Right lobe of liver (tissue), 6 donors: ENCODE measurements at places on chromosomes 4 and X.

- H3K27ac ChIP-seq = no peak overlapping the region
- peaks cover 3% of the 10 kb centered on the region for H3K27me3 ChIP-seq
- no peak overlapping the region for H3K4me3 ChIP-seq
- H3K36me3 ChIP-seq = no peaks in the 10 kb centered on the region
- no peak for DNase-seq
Measured at GRCh38 chrX:113892891-113893290, 691.0 kb upstream of the HTR2C start.

DNA sequence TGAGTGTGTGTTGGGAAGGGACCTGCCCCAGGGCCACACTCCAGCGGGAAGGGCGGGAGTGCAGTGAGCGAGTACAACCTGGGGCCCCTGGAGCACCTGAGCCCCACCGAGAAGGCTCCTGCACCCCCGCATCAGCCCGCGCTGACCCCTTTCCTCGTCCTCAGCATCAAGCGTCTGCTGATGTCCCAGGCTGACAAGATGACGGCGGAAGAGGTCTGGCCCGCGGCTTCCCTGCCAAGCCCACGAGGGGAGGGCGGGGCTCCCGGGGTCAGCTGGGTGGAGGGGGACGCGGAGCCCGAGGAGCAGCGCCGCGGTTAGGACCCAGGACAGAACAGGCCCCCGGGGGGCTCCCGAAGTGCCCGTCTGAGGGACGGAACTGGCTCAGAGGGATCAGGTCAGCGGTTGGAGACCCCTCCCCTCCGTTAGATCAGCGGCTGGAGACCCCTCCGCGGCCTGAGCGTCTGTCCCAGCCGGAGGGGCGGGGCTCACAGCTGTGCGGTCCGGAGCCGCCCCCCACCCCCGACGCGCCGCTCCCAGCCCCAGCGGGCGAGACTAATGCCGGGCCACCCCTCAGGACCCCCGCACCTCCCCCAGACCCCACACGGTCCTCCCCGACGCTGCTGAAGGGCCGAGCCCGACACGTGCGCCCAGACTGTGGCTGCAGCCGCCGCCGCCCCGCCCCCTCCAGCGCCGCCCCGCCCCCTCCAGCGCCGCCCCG is 6.7 kb downstream of the MYL5 start:
- H3K27ac ChIP-seq = no peak overlapping the region
- H3K4me3 ChIP-seq = peak overlapping the region; percentile 35

GRCh38 chr4:6956434-6957147 is 47.0 kb downstream of the TBC1D14 start:
- no peaks in the 10 kb centered on the region for H3K36me3 ChIP-seq
- DNase-seq = no peak
- H3K27ac ChIP-seq = no peak overlapping the region
- peaks cover 4% of the 10 kb centered on the region for H3K4me1 ChIP-seq
- no peak overlapping the region for H3K4me3 ChIP-seq

- no peak for DNase-seq
- no peak overlapping the region for H3K4me3 ChIP-seq
- H3K36me3 ChIP-seq = no peaks in the 10 kb centered on the region
- no peak overlapping the region for H3K27ac ChIP-seq
- no peaks in the 10 kb centered on the region for H3K4me1 ChIP-seq
Measured at GRCh38 chr4:124491361-124492145, 221.0 kb downstream of the ANKRD50 start.

GRCh38 chr4:113899271-113900070 is 80.0 kb downstream of the ARSJ start:
- H3K4me1 ChIP-seq = peaks cover 4% of the 10 kb centered on the region
- no peaks in the 10 kb centered on the region for H3K27me3 ChIP-seq
- no peak overlapping the region for H3K4me3 ChIP-seq
- H3K36me3 ChIP-seq = no peaks in the 10 kb centered on the region
- H3K27ac ChIP-seq = no peak overlapping the region
- no peak for DNase-seq

- no peaks in the 10 kb centered on the region for H3K36me3 ChIP-seq
- H3K4me3 ChIP-seq = no peak overlapping the region
- H3K27me3 ChIP-seq = no peaks in the 10 kb centered on the region
- DNase-seq = no peak
Measured at GRCh38 chrX:6777238-6778002, 242.5 kb upstream of the VCX3A start.

- H3K4me3 ChIP-seq = no peak overlapping the region
- H3K4me1 ChIP-seq = no peaks in the 10 kb centered on the region
- H3K36me3 ChIP-seq = peaks cover 39% of the 10 kb centered on the region
- no peak overlapping the region for H3K27ac ChIP-seq
Measured at GRCh38 chr4:102593147-102593546, 92.0 kb downstream of the NFKB1 start.

- H3K27ac ChIP-seq = no peak overlapping the region
- peak; percentile 33 for DNase-seq
- H3K27me3 ChIP-seq = peaks cover 6% of the 10 kb centered on the region
- H3K4me3 ChIP-seq = no peak overlapping the region
Measured at GRCh38 chrX:79721234-79721633, 293.3 kb upstream of the TBX22 start.

- H3K27me3 ChIP-seq = no peaks in the 10 kb centered on the region
- H3K4me3 ChIP-seq = no peak overlapping the region
- H3K36me3 ChIP-seq = no peaks in the 10 kb centered on the region
- no peaks in the 10 kb centered on the region for H3K4me1 ChIP-seq
- no peak for DNase-seq
Measured at GRCh38 chr4:186826846-186827533, 103.3 kb upstream of the FAT1 start.

DNA sequence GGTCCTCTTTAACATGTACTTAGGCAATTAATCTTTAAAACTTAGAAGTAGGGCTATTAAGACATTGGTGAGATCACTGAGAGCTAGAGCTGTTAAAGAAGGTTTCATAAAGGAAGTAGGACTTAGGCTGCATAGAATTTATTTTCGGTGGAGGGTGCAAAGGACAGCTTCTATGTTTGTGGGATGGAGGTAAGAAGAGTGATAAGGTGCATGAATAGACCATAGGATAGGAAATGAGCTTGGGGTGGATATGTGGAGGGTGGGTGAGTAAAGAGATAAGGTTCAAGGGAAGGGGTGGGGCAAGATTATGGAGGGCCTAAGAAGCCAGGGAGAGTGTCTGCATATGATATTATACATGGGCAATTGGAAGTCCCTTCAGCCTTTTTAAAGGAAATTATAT is 15.9 kb downstream of the RTL9 start:
- no peak overlapping the region for H3K27ac ChIP-seq
- H3K4me1 ChIP-seq = no peaks in the 10 kb centered on the region
- H3K4me3 ChIP-seq = no peak overlapping the region
- no peaks in the 10 kb centered on the region for H3K36me3 ChIP-seq

GRCh38 chr4:153570228-153570973 is 104.2 kb downstream of the TMEM131L start:
- DNase-seq = no peak
- no peak overlapping the region for H3K4me3 ChIP-seq
- H3K36me3 ChIP-seq = no peaks in the 10 kb centered on the region

- H3K27ac ChIP-seq = no peak overlapping the region
- no peaks in the 10 kb centered on the region for H3K4me1 ChIP-seq
- H3K36me3 ChIP-seq = no peaks in the 10 kb centered on the region
- DNase-seq = no peak
Measured at GRCh38 chr4:122960611-122961000, 38.2 kb upstream of the NUDT6 start.

DNA sequence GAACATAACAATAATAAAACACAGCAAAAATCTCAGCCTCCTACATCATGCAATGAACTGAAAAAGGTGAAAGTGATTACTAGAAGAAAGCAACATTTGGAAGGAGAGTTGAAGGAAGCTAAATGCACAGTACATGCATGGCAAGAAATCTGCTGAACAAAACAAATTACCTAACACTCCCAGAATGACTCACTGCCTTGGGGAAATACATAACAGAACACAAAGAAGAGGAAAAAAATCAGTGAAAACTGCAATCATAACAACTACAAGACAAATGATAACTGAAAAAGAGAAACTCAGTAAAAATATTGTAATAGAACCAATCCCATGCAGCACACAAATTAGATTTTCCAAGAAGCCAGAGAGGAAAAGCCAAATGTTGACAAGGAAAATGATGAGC is 1513.2 kb downstream of the ARAP2 start:
- H3K27ac ChIP-seq = no peak overlapping the region
- DNase-seq = no peak
- no peaks in the 10 kb centered on the region for H3K36me3 ChIP-seq

GRCh38 chrX:69222103-69223090 is 57.1 kb upstream of the PJA1 start:
- peak; percentile 63 for DNase-seq
- H3K27me3 ChIP-seq = no peaks in the 10 kb centered on the region
- H3K4me1 ChIP-seq = no peaks in the 10 kb centered on the region
- no peak overlapping the region for H3K27ac ChIP-seq

DNA sequence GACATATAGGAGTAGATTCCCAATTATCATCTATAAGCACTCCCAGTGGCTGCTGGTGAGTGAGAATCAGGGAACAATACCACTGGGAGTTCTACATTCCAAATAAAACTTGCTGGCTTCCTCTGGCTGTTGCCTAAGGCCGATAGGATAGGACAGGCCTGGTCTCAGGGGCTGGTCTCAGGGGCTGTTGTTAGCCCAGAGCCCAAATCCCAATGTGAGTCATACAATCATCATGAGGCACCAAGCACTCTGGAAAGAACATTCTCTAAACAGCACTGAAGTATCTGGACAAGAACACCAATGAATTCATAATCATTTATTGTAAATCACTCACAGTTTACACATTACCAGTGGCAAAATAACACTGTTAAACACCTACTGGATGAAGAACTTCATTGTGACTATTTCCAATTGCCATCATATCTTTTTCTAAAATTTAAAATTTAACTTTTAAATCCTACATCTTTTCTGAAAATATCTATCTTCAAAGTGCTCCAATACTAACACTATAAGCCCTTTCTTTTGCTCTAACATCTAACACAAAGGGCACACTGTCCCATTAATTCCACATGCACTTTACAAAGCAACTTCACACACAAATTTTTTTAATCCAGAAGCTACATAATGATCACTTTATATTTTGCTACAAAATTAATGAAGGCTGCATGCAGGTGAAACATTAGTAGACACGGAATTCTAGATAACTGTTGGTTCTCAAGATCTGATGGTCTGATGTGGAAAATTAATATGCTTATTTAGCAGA is 67.6 kb upstream of the TMEM150C start:
- H3K4me1 ChIP-seq = no peaks in the 10 kb centered on the region
- no peak overlapping the region for H3K27ac ChIP-seq
- DNase-seq = no peak
- H3K27me3 ChIP-seq = no peaks in the 10 kb centered on the region
- no peak overlapping the region for H3K4me3 ChIP-seq

DNA sequence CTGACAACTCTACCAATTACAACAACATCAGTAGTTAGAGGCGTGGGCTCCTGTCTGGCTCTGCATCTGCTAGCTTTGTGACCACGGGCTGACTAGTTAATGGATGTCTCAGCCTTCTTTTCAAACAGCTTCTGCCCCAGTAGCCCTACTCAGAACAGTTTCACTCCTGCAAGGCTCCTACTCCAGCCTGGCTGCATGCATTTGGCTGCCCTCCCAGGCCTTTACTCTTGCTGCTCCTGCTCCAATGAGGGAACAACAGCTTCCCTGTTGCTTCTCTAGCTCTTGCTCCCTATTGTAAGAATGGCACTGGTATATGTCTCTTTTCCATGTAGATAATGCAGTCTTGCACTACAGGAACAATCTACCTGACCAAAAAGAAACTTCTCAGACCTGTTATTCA is 93.3 kb downstream of the TTC29 start:
- no peak overlapping the region for H3K4me3 ChIP-seq
- H3K36me3 ChIP-seq = no peaks in the 10 kb centered on the region
- no peaks in the 10 kb centered on the region for H3K4me1 ChIP-seq
- no peaks in the 10 kb centered on the region for H3K27me3 ChIP-seq

DNA sequence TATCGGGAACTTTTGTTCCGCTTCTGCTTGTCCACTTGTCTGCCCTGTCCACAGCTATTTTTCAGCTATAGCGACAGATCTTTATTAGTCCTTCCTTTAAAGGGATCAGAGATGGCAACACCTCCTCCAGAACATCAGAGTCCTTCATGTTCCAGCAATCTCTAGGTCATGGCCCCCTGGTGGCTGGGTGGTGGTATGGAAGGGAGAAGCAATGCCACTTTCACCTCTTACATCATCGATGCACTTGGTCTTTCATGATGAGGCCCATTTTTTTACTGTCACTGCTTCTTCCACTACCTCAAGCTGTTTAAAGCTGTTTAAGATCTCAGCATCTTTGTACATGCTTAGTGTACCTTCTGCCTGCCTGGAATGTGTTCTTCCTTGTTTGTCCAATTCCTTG is 106.7 kb downstream of the ARHGAP6 start:
- H3K27ac ChIP-seq = no peak overlapping the region
- H3K4me3 ChIP-seq = no peak overlapping the region
- no peaks in the 10 kb centered on the region for H3K4me1 ChIP-seq

DNA sequence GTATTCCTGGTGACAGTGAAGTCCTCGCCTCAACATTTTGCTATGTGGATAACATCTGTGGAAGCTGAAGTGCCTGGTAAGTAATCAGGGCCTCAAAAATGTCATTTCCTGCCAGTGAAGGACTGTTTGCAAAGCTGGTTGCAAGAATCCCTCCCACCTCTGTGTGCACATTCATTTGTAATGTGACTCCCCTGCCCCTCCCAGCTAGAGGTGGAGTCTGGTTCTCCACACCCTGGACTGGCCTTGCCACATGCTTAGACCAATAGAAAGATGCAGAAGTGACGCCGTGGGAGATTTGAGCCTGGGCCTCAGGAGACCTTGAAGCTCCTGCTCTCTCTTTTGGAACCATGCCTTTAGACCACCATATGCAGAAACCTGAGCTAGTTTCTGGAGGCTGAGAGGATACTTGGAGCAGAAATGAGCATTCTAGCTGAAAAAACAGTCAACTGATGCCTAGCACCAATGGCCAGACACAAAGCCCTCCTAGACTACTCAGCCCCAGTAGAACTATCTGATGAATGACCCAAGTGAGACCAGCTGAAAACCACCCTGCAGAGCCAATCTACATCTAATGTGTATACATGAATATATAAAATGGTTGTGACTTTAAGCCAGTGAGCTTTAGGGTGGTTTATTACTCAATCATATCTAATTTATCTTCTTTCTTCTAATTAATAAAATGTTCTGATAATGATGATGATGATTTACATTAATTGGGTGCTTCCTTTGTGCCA is 47.8 kb upstream of the CRMP1 start:
- H3K36me3 ChIP-seq = no peaks in the 10 kb centered on the region
- DNase-seq = no peak
- H3K27me3 ChIP-seq = no peaks in the 10 kb centered on the region
- H3K4me1 ChIP-seq = no peaks in the 10 kb centered on the region
- H3K4me3 ChIP-seq = no peak overlapping the region

DNA sequence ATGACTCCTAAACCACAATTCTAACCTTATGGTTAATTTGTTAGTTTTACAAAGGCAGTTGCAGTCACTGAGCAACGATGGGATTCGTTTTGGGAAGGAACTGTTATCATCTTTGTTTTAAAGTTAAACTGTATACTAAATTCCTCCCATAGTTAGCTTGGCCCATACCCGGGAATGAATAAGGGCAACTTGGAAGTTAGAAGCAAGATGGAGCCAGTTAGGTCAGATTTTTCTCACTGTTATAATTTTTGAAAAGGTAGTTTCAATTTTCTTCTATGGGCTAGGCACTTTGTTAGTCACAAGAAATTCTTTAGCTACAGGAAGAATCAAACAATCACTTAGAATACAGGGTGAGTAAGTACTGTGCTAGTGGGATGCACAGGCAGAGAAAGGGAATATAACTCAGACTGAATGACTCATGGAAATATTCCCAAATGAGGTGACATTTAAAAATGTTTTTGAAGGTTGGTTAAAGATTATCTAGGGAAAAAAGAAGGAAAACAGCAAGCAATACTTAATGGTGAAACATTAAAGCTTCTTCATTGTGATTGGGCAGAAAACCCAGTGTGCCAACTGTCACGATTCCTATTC is 153.6 kb downstream of the MAGEB17 start:
- H3K4me3 ChIP-seq = no peak overlapping the region
- DNase-seq = no peak
- no peak overlapping the region for H3K27ac ChIP-seq
- H3K27me3 ChIP-seq = no peaks in the 10 kb centered on the region
- H3K4me1 ChIP-seq = no peaks in the 10 kb centered on the region
